ENCODE measurements at places on chromosomes 16 and 17. TPM values are rescaled to one million over a fixed set of nuclear protein-coding genes. Genes with fewer than 3 reads are reported as not detected.

Gene PARD6A
- total RNA-seq = 1.3 TPM

Gene DVL2
- 82.8 TPM for total RNA-seq

Gene SULT1A2
- 0.44 TPM for total RNA-seq

Gene GPR179
- total RNA-seq = not detected

Gene CLEC18B
- not detected for total RNA-seq

Gene GPR139
- not detected for total RNA-seq

Gene GNAO1
- total RNA-seq = 0.22 TPM

Gene ARHGDIG
- total RNA-seq = not detected

Gene INPP5K
- 25.6 TPM for total RNA-seq

Gene GLIS2
- 3.7 TPM for total RNA-seq

Gene SOX15
- total RNA-seq = 0.57 TPM

Gene TMC8
- total RNA-seq = not detected

Gene KRT36
- total RNA-seq = 0.22 TPM

Gene LRRC75A
- 0.72 TPM for total RNA-seq

Gene NOD2
- total RNA-seq = not detected

Gene IGSF6
- total RNA-seq = under 0.01 TPM

Gene PRR11
- 14.9 TPM for total RNA-seq

Gene BEAN1
- 0.43 TPM for total RNA-seq

Gene ZSCAN10
- not detected for total RNA-seq

Gene ACSM2A
- not detected for total RNA-seq

Gene TSPAN10
- total RNA-seq = 12.0 TPM

Gene ATP2A3
- total RNA-seq = 27.6 TPM

Gene PALB2
- 13.3 TPM for total RNA-seq

Gene SOX9
- 33.6 TPM for total RNA-seq

Gene SMIM5
- total RNA-seq = not detected

Gene TBC1D3H
- total RNA-seq = not detected

Gene UNC45B
- not detected for total RNA-seq

Gene PHOSPHO1
- total RNA-seq = 0.66 TPM

Gene C17orf67
- 1.1 TPM for total RNA-seq

Gene C17orf50
- not detected for total RNA-seq

Gene HSPB9
- total RNA-seq = not detected

Gene C16orf92
- total RNA-seq = not detected

Gene ALDH3A1
- not detected for total RNA-seq

Gene KRT28
- total RNA-seq = not detected

Gene RAB34
- 222 TPM for total RNA-seq

Gene EVI2A
- total RNA-seq = 1.9 TPM

Gene NT5C
- total RNA-seq = 87.0 TPM

Gene SPATA32
- total RNA-seq = not detected

Gene ABCC3
- 31.1 TPM for total RNA-seq

Gene FAM171A2
- total RNA-seq = 3.4 TPM

Gene TSEN54
- 12.7 TPM for total RNA-seq

Measured in placental pericyte (primary cell).